ENCODE measurements at places on chromosomes 5 and 9. TPM values are rescaled to one million over a fixed set of nuclear protein-coding genes. Genes with fewer than 3 reads are reported as not detected.

Gene PTPRD
- total RNA-seq: 17.2 TPM

- no peak for DNase-seq
Measured at GRCh38 chr5:157528036-157528632, 47.4 kb downstream of the ADAM19 start.

Gene ECM2
- total RNA-seq: 9.4 TPM

DNA sequence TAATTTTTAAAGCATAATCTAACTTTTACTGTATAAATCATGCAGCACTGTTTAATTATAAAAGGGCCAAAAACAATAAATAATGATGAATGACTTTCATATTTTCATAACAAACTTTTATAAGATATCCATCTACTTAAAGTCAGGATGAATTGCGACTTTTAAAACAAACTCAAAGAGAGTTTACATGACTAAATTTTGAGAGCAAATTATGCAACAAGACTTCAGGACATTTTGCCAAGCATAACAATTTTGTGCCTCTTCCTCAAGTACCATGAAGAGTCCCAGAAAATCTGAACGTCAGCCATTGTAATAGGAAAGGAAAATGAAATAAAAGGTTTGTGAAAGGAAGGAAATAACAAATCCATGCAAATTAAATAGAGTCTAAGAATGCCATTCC is 24.4 kb downstream of the ERAP1 start:
- DNase-seq: no peak

DNA sequence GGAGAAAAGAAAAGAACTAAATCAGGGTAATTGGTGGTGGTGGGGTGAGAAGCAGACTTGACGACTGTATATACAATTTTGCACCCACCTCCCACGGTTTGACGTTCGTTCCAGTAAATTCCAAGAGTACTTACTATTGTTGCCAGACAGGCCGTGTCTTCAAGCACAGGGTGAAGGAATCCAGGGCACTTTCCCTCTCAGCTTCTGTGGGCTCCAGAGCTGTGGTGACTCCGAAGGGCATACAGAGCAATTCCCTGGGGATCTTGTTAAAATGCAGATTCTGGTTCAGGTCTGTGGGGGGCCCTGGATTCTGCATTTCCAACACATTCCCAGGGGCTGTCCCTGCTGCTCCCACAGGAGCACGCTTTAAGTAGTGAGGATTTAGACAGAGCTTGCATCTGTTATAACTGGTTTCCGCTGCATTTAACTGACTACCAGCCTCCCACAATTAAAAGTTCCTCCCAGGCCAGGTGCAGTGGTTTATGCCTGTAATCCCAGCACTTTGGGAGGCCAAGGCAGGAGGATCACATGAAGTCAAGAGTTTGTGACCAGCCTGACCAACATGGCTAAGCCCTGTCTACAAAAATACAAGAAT is 49.3 kb upstream of the FANCC start:
- no peak for DNase-seq

- no peak for DNase-seq
Measured at GRCh38 chr9:120104771-120105170, 475.2 kb downstream of the CDK5RAP2 start.

- DNase-seq: no peak
Measured at GRCh38 chr9:7973123-7973522, 173.5 kb upstream of the DMAC1 start.

Gene MATR3
- 176 TPM for total RNA-seq

Gene GLRA1
- not detected for total RNA-seq

Gene WNT8A
- not detected for total RNA-seq

GRCh38 chr5:54171645-54172384 is 138.6 kb downstream of the ARL15 start:
- no peak for DNase-seq

GRCh38 chr5:34545626-34546025 is 110.5 kb upstream of the RAI14 start:
- DNase-seq: no peak

Gene BAAT
- not detected for total RNA-seq

GRCh38 chr9:116592970-116593369 is 94.1 kb upstream of the TRIM32 start:
- DNase-seq: no peak

DNA sequence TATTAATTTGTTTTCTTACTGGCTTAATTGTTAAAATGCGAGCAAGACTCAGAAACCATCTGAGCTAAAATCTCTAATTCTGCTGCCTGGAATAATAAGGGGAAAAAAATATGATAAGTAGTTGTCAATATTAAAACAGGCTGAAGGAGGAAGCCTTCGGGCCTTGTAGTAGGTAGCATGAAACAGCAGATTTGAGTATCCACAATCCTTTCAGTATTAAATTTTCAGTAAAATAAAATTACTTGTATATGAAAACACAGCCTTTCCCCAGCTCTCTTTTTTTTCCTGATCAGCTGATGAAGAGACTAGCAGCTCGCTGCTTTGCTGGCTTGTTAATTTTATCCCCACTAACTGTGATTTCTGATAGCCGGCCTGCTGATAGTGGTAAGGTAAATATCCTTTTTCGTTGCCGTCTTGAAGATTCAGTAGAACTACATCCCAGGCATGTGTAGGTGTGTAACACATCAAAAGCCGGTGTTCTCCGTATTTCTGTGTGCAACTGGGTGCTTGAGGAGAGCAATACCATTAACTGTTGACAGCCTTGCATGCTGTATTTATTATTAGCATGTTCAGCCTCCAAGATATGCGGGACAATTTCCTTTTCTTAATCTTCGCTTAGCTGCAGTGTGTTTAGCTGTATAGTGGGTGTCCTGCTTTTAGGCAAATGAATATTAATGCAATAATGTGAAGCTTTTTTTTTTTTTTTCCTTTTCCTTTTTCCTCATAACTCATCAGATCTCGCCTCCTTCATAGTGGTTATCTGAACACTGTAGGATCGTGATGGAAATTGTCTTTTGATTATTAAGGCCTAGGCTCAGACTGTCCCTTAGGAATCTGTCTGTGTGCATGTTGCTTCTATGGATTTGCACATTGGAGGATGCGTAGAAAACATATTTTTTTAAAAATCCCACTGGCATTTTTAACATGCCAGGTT is 144.6 kb downstream of the SMARCA2 start:
- no peak for DNase-seq

GRCh38 chr9:69967344-69967743 is 76.3 kb upstream of the MAMDC2 start:
- DNase-seq: no peak

- DNase-seq: no peak
Measured at GRCh38 chr9:91658513-91659105, 235.0 kb upstream of the NFIL3 start.

GRCh38 chr5:140245341-140245740 is 57.6 kb downstream of the PFDN1 start:
- no peak for DNase-seq

DNA sequence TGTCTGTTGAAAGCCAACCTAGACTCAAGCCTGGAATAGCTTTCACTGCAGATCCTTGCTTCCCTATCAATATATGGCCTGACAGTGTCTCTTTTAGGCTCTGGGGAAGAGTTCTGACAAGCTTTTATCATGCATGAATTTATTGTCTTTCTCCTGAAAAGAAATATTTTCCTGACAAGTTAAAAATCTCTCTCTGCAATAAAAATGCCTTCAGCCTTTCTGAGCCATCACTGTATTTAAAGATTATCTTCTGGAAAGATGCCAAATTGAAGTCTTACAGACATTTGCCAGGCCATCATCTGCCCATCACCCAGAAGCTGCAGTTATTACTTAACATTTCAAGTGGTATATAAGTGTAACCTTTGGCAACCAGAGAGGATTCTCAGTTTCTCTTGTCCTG is 88.1 kb upstream of the HTR1A start:
- DNase-seq: no peak

GRCh38 chr5:44336708-44337107 is 52.5 kb downstream of the FGF10 start:
- DNase-seq: no peak

DNA sequence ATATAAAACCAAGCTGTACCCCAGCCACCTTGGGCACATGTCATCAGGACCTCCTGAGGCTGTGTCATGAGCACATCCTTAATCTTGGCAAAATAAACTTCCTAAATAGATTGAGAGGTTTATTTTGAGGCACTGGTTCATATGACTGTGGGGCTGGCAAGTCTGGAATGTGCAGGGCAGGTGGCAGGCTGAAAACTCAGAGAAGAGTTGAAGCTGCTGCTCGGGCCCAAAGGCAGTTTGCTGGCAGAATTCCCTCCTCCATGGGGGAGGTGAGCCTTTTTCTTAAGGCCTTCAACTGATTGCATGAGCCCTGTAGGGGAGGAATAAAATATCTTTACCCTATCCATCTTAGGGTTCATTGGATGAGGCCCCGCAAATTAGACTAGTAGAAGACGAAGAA is 72.2 kb upstream of the CDK20 start:
- no peak for DNase-seq

Gene IFNB1
- not detected for total RNA-seq

DNA sequence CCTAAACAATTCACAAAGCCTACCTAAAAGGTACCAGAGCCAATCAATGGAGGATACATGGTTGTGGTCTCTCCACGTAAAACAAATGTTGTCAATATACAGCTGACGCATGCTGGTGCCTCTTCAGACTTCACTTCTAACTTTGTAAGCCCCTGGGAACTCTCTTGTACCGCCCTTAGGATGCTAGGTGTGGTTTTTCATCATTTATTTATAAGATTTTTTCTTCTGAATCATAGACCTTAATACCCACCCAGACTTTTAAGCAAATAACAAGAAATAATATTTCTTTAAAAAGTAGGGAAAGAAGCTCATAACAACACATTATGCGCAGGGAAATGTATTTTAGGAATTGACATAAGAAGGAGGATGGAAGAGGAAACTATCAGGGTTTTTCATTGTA is 33.0 kb downstream of the SSBP2 start:
- DNase-seq: no peak

Gene SLC34A3
- total RNA-seq: not detected

DNA sequence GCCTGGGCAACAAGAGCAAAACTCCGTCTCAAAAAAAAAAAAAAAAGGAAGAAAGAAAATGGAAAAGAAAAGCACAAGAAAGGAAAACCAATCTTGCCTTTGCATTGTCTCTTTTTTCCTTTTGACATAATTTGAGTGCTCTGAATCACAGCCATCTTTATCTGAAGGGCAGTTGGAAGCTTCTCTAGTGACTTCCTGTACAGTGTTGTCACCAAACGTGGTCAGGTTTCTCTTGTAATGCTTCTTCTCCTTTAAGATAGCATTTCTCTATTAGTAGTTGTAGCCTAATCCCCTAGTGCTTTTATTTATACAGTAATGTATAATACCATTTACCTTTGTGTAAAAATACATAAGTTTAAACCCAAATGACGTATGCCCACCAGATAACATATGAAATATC is 18.1 kb downstream of the PRKACG start:
- no peak for DNase-seq

DNA sequence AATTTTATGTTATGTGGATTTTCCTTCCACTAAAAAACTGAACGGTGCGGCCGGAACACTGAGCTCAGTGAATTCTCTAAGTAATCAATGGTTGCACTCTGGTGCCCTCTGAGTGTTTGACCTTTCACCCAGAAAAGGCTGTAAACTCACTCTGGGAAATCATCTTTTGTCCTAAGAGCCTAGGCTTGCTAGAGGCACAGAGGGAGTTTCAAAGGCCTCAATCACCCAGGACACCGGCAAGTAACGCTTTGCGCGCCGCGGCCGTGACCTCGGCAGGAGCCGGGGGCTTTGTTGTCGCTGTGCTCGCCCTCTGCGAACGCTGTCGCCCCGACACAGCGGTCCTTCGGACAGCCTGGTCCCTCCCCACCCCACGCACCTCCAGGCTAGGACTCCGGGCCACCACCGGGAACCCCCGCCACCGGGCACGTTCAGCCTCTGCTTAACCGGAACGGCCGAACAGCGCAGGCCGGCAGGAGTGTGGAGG is 703 bp downstream of the ISCA1 start:
- DNase-seq: no peak

GRCh38 chr5:133410335-133410828 is 202.0 kb downstream of the FSTL4 start:
- no peak for DNase-seq

GRCh38 chr9:8718121-8718725 is 918.6 kb upstream of the DMAC1 start:
- DNase-seq: no peak

Gene FSD1L
- 7.2 TPM for total RNA-seq

- DNase-seq: no peak
Measured at GRCh38 chr9:19154135-19154612, 26.9 kb upstream of the PLIN2 start.

Gene SUSD3
- 5.3 TPM for total RNA-seq

DNA sequence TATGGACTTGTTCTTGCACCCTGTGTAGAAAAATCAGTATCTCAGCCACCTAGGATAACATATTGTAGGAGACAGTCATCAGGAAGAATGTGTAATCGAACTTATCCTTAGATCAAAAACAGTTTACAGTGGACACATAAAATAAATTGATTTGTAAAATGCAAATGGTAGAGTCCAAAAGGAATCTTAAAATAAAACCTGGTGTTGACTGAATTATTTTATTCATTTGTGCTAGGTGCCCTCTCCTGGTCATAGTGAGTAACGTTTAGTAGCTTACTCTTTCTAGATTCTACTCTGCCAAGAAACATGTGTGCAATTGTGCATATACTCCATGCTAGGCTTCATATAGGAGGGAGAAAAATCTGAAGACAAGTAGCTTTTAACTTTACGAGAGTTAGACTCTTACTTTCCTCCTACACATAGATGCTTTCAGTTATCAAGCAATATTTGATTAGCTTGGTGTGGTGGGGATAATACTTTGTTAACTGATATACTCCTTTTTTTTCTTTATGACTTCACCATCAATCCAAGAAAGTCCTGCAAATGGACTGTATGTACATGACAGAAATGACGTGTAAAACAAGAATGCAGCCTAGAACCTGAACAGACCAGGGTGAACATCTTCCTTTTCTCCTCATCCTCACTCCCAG is 23.7 kb upstream of the LOX start:
- DNase-seq: no peak

GRCh38 chr9:4904322-4905134 is 80.5 kb upstream of the JAK2 start:
- no peak for DNase-seq

DNA sequence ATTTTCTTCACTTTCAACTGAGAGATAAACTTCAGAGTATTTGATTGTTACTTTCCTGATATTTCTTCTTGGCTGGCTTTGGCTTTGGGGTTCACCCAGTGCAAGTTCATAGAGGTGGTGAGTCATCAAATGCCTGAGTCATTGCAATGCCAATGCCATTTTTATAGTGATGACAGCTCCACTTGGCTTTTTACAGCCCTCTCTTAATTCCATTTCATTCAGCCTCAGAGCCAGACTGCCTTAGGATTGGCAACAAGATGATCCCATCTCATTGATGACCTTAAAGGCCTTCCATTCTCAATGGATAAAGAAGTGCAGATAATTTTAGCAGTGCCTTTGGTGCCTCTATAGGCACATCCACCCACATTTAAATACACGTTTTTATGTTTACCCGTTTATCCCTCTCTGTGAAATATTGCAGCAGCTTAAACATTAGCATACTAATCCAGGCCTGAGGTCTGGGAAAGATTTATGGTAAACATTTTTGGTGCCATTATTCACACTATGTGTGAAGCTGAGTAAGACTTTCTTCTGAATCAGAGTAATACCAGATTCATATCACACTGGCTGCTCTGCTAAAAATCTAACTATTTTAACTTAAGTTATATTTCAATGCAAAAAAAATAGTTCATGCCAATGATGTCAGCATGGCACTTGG is 88.9 kb upstream of the TYRP1 start:
- DNase-seq: no peak

All from lower lobe of right lung (tissue), 2 donors.